ENCODE measurements at places on chromosomes 5 and 9. TPM values are rescaled to one million over a fixed set of nuclear protein-coding genes. Genes with fewer than 3 reads are reported as not detected.

- no peak for DNase-seq
Measured at GRCh38 chr5:53298841-53299240, 181.6 kb upstream of the FST start.

SLC6A3 gene
- total RNA-seq = not detected

- DNase-seq = no peak
Measured at GRCh38 chr5:98827588-98828284, 54.3 kb downstream of the RGMB start.

INSL4 gene
- total RNA-seq = 0.33 TPM

DNA sequence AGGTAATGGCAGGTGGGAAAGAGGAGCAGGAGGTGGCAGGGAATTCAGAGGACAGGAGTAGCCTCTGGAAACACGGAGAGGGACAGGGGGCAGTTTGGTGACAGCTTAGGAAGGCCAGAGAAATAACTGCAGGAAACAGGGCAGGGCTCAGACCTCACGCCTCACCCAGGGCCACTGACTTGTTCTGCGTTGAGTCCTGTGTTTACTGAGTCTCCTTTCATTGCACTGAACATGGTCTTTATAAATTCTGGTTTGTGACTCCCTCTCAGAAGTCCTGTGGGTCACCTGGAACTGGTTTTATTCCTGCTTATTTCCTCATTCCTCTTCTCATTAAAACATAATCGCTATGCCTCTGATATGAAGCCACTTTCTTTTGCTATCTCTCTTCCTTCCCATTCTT is 55.2 kb upstream of the ZNF622 start:
- no peak for DNase-seq

PCDHGB4 gene
- 10.2 TPM for total RNA-seq

DNAH5 gene
- total RNA-seq = 0.16 TPM

- peak; percentile 42 for DNase-seq
Measured at GRCh38 chr5:37495210-37495609, 116.1 kb downstream of the WDR70 start.

DNA sequence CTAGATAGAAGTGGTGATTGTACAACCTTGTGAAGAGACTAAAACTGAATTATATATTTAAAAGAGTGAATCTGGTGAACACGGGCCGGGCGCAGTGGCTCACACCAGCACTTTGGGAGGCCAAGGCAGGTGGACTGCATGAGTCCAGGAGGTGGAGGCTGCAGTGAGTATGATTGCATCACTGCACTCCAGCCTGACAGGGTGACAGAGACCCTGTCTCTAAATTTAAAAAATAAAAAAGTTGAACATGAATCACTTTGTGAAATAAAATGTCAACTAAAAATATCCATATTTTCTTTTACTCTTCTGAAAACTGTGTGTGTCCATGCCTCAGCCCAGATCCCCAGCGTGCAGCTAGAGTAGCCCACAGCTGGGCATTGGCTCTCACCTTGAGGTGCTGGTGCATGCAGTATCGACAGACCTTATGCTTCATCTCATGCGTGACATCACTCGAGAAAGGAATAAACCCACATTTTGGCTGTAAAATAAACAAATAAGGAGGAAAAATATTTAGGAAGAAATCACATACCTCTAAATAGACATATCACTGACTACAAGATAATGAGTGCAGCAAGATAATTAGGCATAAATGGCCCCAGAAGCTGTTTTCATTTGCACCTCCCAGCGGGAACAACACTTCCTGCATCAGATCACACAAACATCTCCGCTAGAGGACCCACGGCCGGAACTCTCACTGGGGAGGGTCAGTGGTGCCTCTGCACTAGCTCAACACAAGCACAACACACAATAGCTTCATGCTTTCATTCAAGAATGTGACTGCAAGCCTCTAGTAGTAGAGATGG is 22.1 kb downstream of the IPPK start:
- no peak for DNase-seq

DNA sequence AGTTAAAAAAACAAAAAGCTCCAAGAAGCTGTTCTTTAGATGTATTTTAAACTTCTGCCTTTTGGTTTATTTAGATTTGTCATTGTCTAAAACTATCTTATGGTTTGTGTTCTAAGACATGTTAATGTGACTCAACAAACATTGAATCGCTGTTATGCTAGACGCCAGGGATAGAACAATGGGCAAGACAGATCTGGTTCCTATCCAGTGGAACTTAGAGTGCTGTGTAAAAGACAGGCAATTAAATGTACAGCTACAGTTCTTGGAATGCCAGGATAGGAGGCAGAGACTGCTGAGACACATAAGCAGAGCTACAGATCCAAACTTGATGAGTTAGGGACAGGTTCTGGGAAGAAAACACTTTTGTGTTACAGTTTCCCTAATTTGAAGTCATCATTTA is 22.4 kb downstream of the LYRM7 start:
- DNase-seq = no peak

DNA sequence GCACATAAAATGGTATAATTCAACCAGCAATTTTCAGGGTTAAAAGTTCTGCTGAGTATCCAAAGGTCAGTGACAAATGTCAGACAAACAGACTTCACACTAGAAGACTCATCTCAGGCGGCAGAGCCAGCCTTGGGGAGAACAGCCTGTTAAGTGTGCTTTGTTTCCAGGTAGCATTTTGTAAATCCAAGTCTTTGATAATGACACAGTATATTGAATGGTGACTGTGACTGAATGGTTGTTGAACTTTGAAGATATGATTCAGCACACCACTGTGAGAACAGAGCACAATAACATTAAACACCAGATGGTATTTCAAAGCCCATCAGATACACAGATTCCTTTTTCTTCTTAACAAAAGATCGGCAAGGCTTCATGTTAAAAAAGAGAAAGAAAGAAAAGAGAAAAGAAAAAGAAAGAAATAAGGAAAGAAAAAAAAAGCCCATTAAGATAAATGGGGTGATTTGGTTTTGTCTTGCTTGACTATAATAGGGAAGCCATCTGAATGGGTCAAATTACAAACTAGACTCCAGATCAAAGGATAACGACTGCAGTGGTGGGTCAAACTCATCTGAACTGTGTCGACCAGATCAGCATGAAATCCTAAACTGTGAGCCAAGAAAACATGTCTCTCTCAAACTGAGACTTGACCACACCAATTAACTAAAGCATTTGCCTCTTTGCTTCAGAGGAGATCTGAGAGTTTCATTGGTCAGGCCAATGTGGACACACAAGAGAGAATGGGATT is 313.0 kb upstream of the ZNF608 start:
- no peak for DNase-seq

DNA sequence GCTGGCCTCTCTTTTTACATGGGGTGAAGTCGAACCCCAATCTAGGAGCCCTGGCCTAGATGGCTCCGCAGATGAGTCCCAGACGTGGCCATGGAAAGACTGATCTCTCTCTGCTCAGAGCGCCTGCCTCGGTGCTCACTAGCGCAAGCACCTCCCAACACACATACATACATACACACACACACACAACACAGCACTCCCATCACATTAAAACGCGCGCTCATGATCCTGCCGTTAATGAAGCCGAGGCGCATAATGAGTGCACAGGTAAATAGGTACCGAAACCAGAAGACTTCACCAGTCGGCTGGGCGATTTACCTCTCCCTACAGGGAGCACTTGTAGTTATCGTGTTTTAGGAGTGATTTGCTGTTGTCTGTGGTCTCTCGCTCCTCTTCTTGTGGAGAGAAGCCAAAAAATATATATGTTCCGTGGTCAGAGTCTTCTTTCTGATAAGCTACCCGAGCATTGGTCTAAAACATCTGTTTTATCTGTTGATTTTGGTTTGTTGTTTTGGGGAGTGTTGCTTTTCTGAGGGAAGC is 207.7 kb downstream of the MEF2C start:
- no peak for DNase-seq

CCL28 gene
- total RNA-seq = 0.11 TPM

LRRC19 gene
- not detected for total RNA-seq

DNA sequence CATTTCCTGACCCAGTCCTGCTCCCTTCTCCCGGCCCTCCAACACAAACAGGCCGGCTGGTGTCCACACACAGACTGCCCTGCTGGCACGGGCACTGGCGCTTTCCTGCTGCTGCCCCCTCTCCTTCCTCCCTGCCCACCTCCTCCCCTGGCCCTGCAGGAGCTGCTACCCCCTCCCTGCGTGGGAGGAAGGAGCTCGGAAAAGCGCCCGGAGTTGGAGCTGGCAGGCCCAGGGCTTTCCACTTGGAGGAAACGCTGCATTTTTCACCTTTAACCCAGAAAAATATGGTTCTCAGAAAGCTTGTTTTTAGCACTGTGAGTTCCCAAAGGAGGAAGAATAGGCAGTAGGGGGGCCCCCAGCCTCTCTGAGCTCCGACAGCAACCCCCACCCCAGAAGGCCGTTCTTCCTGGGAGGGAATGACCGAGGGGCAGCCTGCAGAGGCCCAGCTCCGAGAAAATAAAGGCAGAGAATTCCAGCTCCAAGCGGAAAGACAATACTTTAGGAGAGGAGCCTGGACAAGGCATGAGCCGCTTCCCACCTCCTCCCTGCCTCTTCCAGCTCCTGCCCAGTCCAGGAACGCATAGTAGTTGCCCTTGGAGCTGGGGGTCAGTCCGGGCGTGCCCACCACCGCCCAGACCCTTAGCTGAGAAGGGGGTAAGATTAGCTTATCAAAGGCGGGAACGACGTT is 88.9 kb downstream of the LIFR start:
- DNase-seq = no peak

DNA sequence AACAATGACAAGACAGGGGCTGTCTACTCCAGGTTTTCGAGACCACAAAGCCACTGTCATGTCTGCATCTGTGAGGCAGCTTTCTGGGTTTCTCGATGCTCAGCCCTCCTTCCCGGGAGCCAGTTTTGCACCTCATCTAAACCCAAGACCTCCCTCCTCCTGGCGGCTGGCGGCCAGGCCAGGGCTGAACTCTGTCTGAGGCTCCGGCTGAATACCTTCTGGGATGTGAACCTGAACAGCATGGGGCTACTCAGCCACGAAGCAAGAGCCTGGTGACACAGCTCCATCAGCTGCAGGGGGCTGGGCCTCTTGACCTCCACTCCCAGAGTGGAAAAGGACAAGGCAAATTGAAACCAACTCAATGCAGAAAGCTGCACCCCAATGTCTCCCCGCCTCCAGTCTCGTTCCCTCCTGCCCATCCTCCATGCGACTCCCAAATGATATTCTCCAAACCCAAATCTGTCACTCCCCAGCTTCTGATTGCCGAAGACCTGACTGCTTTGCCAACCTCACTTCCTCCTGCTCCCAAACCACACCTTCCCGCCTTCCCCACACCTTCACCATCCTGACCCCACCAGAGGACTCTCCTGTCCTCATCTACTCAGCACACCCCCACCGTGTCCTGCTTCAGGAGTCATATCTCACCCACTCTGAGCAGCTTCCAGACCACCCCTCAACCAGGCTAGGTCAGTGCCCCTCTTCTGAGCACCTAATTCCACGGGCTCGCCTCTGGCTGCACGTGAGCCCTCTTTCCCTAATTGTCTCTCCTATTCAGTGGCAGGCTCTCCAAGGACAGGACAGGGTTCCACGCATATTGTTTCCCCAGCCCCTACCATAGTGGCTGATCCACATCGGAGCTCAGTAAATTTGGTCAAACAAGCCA is 4.5 kb downstream of the ANKS6 start:
- no peak for DNase-seq

- DNase-seq = peak; percentile 48
Measured at GRCh38 chr5:135921388-135921787, 25.7 kb upstream of the IL9 start.

FAF2 gene
- total RNA-seq = 66.9 TPM

C9 gene
- not detected for total RNA-seq

DNA sequence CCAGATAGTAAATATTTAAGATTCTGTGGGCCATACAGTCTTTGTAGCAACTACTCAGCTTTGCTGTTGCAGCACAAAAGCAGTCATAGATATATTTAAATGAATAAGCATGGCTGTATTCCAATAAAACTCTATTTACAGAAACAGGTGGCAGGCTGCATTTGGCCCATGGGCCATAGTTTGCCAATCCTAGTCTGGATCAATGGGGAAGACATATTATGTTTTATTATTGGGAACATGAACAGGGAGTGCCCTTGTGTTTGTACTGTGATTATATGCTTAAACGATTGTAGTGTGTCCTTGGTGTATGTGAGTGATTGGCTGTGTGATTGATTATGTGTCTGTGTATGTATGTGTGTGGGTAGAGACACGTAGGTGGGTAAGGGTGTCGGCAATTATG is 12.0 kb upstream of the CCL27 start:
- no peak for DNase-seq

- DNase-seq = no peak
Measured at GRCh38 chr5:116930616-116931015, 356.0 kb upstream of the SEMA6A start.

DNA sequence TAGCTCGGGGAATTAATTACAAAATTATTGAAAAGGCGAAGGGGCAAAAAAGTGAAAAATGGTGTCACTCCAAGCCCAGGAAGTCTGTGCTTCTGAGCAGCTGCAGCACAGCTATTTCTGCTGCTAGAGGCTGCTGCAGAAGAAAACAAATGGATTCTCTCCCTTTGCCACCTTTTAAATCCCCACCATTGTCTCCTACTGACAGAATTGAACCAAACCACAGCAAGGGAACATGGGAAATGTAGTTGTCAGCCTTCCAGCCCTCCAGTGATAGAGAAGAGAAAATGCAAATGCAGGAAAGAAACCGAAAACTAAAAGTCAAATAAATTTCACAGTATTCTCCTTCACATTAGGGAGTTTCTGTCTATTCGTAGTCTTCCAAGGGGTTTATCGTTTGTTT is 33.4 kb upstream of the CDC42SE2 start:
- no peak for DNase-seq

GRCh38 chr9:6506571-6506970 is 93.6 kb downstream of the UHRF2 start:
- peak; percentile 61 for DNase-seq

DNA sequence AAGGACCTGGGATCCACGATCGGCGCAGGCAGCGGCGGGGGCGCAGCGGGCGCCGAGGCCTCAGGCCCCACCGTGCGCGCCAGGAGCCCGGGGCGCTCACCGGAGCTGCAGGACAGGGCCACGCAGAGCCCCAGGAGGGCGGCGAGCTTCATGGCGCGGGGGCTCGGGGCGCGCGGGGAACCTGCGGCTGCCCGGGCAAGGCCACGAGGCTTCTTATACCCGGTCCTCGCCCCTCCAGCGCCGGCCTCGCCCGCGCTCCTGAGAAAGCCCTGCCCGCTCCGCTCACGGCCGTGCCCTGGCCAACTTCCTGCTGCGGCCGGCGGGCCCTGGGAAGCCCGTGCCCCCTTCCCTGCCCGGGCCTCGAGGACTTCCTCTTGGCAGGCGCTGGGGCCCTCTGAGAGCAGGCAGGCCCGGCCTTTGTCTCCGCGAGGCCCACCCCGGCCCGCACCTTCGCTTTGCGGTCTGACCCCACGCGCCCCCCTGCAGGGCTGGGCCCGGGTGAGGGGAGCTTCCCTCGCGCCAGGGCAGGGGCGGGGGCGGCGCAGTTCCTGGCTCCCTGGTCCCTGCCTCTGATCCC is at the start of gene SCGB3A1:
SCGB3A1 (minus strand) TSS at position 189 of the 577 bp plus-strand sequence; CDS start at position 152, 37 bp downstream.
- no peak for DNase-seq

DNA sequence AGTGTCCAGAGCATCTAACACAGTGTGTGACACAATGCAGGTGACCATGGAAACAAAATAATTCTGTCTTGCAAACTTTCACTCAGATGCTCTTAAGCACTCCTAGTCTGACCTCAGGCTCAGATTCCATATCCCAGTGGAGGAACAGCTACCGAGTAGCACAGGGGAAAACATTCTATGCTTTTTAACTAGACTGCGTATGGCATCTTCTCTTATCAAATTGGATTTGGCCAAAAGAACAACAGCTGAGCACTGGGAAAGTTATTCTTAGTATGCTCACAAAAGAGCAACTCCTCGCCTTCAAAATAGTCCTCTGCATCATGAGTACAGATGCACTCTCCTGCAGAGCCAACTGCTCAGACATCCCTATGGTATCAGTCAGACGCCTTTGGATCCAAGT is 528.2 kb upstream of the DAP start:
- DNase-seq = no peak

MCCC2 gene
- total RNA-seq = 50.3 TPM

Measured in HT1080 (cell line).